ENCODE measurements at places on chromosomes 6 and 20.
A peak's percentile ranks its signal among the peaks of the same experiment; 100 is the strongest.

- peak; percentile 40 for DNase-seq
These were observed 88.8 kb upstream of the NFATC2 start for GRCh38 chr20:51631011-51631950.

DNA sequence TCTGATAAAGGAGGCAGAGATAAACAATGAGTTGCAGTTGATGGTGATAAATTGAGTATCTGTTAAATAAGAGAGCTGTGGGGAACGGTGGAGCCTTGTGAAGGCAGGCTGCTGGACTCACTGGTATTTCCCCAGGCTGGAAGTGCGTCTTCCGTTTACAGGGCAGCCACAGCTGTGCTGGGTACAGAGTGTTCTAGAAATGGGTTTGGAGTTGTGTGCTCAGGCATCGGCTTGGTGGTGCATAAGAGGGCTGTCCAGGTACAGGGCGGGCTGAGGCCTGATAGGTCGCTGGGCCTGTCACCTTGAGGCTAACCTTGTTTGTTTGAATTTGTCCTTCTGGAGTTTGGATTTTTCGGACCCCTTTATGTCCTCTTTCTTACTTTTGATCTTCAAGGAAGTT lies 39.3 kb downstream of the ARID1B start:
- DNase-seq = no peak

DNA sequence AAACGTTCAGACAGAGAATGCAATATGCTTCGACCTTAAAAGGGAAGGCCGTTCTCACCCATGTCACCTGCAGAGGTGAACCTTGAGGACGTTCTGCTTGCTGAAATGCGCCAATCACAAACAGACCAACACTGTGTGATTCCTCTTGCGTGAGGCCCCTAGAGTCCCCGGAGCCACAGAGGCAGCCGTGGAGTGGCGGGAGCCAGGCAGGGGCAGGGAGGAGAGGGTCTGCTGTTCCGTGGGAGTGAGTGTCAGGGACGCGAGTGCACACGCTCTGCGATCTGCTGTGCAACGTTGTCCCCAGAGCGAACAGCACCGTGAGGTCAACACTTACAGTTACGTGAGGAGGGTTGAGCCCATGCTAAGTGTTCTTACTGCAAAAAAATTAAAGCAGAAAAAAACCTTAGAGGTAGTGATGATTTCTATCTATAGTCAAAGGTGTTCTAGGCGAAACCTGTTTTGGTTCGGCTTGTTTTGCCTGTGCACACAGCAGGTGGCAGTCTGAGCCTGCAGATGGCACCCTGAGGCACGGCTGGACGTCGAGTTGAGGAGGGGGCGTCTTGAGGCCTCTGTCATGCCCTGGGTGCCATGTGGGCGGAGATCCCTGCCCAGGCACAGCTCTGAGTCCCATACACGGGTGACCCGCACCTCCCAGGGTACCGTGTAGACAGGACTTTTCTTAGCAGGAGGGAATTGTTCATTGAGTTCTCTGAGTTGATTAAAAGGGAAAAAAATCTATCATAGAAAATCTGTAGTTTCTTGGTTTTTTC lies 71.7 kb upstream of the FRMD1 start:
- no peak for DNase-seq

- DNase-seq = no peak
These were observed 32.8 kb upstream of the SPTLC3 start for GRCh38 chr20:12975833-12976608.

- no peak for DNase-seq
These were observed 1.8 kb downstream of the RHAG start for GRCh38 chr6:49634836-49635218.

DNA sequence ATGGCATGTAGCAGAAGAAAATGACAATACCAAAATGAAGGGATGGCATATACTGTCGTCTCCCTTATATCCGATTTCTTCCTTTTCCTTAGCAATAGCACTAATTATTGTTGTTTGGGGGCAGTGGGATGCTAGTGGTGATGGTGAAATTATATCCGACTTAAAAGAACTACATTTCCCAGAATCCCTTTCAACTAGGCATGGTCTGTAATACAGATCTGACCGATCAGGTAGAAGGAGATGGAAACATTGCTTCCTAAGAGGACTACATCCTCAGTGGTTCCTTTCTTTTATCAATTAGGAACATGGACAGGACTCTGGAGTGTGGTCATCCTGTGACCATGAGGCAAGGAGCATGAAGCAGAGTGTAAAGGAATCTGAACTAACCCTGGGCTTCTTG lies 532.6 kb downstream of the CBLN4 start:
- no peak for DNase-seq

DNA sequence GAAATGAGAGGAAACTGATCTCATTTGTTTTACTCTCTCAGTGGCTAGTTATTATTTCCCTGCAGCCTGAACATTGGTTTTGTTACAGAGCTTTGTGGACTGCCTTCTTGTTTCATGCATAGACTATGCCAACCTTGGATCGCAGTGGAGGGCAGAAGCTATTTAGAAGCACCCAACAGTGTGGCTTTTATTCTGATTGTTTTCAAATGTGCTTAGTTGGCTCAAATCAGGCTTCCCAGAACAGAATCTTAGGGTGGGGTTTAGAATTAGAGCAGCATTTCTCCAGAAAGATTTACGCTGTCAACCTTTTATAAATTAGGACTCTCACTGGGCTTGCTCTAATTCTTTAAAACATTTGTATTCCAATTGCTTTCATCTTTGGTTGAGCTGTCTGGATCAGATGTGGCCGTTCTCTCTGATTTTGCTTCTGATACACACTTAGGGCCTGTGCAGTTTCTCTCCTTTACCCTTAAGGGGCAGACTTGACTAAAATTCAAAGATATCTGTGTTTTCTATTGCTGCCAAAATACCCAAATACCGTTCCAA lies 210.3 kb downstream of the BCKDHB start:
- DNase-seq = no peak

GRCh38 chr6:37614491-37614890 lies 83.2 kb downstream of the MDGA1 start:
- no peak for DNase-seq

- DNase-seq = no peak
These were observed 999 bp downstream of the THBS2 start for GRCh38 chr6:169252505-169253189.

DNA sequence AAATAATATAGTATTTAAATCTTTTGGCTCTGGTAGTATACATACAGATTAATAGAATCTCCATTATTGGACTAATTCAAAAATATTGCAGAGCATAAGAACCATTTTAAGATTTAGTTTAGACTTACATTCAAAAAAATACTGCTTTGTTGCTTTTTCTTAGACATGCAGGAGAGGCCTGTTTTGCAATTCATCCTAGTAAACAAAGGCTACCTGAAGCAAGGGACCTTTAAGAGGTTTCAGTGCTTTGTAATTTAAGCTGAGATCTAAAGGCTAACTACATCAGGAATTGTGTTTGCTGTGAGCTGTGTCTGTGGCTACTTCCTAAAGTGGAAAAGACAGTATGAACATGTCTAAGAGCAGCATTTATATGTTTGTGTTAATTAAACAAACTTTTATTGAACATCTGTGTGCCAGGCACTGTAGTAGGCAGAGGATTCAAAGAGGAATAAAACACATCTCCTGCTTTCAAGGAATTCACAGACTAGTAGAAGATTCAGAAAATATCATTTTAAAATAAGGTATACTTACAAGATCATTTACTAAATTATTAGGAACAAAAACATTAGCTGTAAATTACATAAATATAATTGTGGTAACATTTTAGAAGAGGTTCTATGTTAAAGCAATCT lies 29.1 kb upstream of the CALHM6 start:
- no peak for DNase-seq

- DNase-seq = no peak
These were observed 4.4 kb downstream of the PI16 start for GRCh38 chr6:36958775-36959554.

DNA sequence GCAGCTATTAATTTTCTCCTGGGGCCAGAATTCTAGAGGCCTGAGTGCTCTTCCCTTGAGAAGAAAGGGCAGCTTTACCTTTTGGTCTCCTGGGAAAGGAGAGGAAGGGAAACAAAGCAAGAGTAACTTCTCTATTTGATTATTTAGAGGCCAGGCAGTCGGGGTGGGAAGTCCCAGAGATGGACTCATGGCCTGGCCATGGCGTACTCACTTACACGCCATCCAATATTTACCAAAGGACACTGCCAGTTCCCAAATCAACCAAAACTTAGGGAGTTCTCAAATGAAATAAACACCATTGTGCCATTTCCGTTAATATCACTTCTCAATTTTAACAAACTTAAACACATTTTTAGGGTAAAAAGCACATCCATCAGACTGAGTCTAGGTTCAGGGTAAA lies 76.6 kb downstream of the CDS2 start:
- no peak for DNase-seq

DNA sequence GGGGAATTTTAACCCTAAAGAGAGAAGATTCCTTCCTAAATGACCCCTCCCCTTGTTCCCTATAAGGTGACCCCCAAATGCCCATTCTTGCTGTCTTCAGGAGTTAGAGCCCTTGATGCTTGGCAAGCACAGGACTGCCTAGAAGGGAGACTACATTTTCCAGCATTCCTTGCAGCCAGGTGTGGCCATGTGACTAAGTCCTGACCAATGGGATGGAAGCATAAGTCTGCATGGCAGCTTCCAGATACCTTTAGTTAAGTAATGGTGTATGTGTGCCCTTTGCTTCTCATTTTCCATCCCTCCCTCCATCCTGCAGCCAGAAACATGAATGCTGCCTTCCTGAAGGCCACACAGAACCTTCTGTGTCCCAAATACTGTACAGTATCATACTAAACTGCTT lies 5.5 kb downstream of the BFSP1 start:
- DNase-seq = no peak

- DNase-seq = no peak
These were observed 67.9 kb downstream of the EZR start for GRCh38 chr6:158751224-158751623.

DNA sequence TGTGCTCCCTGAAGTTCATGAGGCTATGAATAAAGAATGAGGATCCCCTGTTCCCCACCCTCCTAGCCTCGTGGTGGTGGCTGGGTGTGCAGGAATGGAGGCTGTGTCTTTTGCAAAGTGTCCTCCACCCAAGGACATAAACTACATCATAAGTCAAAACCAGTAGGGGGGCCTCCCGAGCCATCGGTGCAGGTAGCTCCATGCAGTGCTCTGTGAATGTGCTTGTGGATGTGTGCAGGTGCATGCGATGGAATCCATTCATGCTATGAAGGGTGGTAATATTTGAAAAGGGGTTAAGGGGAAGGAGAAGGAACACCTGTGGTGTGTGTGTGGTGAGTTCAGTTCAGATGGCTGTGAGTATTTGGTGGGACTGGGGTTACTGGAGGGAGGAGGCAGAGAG lies 197.3 kb downstream of the NRN1 start:
- DNase-seq = no peak

DNA sequence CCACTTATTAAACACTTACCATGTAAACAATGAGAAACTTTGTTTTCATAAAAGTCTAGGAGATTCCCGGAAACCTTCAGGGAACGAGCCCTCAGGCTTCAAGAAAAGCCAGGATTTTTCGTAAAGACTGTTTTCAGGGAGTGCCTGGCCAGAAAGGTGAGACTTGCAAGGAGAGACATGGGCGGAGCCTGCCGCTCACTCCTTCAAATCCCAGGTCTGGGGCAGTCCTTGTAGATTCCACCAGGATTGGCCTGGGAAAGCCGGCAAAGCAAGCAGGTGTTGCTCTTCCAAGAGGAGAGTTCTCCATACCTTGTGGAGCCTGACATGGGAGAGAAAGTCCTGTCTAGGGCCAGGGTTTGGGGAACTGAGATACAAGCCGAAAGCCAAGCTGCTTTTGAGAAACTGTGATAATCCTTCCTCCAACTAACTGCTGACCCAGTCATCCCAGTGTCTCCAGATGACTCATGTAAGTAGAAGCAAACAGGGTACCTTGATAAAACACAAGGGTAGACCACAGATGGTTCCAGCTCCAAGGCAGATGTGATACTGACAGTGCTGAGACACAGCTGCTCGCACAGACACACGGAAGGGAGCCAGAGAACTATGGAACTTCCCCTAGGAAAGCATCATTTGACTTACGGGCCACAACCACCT lies 69.4 kb upstream of the NAA20 start:
- peak; percentile 49 for DNase-seq

DNA sequence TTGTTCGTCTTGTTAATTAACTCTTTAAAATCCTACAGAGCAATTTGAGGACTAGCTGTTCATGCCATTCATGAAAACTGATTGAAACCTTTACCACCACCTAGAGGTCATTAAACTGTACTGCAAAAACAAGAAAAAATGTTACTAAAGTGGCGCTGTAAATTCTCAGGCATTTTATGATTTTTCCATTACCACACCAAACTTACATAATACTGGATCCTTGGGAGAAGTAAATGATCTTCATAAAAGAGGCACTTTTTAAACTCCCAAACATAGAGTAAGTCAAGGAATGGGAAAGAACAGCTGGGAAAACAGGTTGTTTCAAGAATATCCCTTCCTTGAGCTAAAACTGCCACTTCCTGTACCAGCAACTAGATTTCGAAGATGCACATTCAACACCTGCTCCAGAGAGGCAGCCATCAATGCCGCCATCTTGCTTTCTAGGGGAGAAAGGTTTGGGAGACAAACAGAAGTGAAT lies 54.3 kb downstream of the MYLIP start:
- DNase-seq = peak; percentile 71

DNA sequence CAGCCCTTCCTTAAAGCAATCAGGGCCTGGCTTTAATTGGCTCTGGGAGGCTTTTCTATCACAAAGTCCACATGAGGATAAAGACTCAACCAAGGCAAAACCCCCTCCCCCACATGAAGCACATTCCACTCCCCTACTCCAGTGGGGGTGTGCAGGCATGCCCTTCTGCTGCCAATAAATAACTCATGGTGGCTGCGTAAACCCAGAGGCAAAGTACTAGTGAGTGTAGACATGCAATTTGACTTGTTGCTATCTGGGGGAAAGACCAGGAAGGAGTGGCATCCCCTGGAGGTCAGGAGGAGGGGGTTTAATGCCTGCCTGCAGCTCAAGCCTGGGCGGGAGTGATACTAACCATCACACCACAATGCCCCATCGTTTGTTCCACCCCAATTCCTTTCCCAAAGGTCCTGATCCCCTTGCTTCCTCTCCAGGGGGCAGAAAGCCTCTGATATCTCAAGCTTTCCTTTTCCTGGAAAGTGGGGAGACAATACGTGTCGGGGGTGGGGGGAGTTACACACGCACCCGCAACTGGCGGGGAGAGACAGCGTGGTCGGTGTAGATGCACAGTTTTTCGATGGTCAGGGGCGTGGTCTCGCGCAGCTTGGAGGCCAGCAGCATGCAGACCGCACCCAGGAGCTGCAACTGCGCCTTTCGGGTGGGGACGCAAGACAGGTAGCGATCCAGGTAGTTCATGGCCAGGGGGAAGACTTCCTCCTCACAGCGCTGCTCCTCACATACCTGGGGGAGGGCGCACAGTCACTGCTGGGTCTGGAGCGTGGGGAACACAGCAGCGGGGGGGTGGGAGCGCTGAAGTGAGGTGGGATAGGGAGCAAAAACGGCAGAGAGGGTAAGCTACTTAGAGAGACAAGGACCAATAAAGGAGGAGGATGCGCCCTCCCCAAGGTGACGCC lies 1.5 kb downstream of the CCND3 start:
- no peak for DNase-seq

- DNase-seq = no peak
These were observed at the start of gene F13A1 for GRCh38 chr6:6319952-6320811. F13A1 (minus strand) TSS chr6:6320662; CDS start chr6:6318664, 1,998 bp downstream.

DNA sequence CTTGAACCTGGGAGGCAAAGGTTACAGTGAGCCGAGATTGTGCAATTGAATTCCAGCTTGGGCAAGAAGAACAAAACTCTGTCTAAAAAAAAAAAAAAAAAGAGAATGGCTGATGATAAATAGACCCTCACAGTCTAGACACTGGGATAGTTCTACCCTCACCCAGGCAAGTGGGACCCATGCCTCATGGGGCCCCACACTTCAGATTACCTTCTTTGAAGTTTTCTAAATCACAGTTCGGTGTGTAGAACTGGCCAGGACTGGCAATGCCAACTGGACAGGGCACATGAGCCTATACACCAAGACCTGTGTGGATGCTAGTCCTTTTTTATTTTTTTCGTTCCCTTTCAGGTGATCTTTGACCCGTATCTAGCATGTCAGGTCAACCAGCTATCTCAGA lies 24.3 kb upstream of the VIP start:
- DNase-seq = no peak
